Lung (tissue), 17 donors: ENCODE measurements at places on chromosomes 4 and X. TPM values are rescaled to one million over a fixed set of nuclear protein-coding genes. Genes with fewer than 3 reads are reported as not detected.

The MAML3 gene
- total RNA-seq, result 16.4 TPM

DNA sequence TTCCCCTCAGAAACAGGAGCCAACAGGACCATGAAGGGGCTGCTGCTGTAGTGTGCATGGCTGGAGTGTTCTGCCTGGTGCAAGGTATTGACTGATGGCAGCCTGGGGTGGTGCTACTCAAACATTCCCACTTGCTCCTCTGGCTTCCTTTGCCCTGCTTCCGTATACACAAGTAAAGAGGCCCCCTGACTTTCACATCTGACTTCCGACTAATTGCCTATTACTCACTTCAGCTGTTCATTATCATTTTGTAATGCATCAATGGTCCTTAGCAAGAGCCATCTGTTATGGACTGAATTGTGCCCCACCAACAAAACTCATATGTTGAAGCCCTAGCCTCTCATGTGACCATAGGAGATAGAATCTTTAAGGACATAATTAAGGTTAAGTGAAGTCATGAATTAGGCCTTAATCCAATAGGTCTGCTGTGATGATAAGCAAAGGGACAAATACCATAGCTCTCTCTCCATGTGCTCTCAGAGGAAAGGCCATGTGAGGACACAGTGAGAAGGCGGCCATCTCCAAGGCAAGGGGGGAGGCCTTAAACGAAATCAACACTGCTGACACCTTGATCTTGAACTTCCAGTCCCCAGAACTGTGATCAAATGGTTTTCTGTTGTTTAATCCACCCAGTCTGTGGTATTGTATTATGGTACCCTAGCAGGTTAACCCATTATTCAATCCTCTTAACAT, 122.5 kb upstream of the CLNK start:
- no peak for DNase-seq

DNA sequence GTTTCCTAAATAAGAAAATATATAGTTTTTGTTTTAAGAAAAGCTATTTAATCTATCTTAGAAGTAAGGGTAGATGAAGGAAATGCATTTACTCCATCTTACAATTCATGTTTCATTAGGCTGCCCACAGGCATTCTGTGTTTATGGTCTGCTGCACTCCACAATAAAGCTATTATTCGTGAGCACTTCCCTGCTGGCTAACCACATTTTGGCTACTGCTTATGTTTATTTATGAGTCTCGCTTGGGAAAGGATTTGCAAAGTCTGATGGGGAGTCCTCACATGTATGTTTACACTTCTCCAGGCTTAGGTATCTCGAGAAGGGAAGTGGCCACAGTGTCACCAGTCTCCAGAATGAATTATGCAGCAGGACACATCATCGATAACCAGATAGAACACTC, 260.8 kb upstream of the VCX start:
- no peak for DNase-seq

DNA sequence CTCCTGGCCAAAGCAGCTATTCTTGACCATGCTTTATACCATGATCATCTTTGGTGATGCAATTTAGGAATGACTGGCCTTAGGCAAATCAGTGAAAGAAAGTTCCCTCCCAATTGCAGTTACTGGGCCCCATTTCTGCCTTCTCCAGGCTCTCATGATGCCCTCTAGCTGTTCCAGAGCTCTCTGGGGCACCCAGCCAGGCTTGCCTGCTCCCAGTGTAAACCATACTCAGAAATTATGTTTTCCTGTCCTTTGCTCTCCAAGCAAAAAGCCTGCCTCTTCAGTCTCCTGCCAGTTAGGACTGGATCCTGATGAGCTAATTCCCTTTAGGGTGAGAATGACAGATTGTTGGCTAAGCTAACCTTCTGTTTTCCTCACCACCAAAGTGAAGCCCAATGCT, 85.3 kb upstream of the RBPJ start:
- peak; percentile 95 for DNase-seq

The RAB40AL gene
- total RNA-seq, result 1.4 TPM

GRCh38 chr4:109701566-109702410, 1.5 kb downstream of the CASP6 start:
- no peak for DNase-seq

The AMOT gene
- 9.9 TPM for total RNA-seq

The RPS6KA6 gene
- 2.6 TPM for total RNA-seq

GRCh38 chr4:28402751-28403150, 1542.1 kb downstream of the STIM2 start:
- DNase-seq, result no peak
